ENCODE measurements at places on chromosomes 11 and 22.

DNA sequence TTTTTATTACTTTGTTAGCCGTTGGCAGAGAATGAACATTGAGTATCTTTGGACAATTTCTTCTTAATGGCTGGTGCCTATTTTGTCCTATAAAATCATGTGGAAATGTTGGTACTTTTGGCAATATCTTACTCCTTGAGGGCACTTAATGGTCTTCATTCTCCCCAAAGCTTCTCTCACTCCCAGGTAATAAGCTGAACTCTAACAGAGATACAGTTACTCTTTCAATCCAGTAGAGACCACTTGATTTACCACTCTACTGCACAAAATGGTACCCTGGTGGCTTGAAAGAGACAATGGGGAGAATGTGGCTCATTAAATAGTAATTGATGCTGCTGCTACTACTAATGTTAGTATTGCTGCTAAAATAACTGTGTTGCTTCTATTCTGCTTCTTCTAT, 53.0 kb downstream of the MAML2 start:
- no peak for DNase-seq

DNA sequence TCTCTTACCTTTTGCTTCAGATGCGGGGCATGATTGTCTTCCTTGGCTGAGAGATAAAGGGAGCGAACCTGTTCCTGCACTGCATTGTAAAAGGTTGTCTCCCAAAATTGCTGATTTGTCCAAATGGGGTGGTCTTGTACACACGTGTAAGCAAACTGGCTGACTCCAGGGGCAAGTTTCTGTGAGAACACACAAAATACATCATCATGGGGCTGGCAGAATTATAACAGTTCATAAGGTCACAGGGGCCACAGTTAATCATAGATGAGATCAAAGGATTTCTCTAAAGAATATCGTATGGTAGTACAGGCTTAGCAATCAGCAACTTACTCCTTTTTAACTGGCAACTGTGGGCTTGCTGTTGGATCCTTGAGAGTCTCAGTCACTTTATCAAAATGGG, 194.3 kb downstream of the SWAP70 start:
- DNase-seq: no peak

- DNase-seq: no peak
These were observed 16.4 kb upstream of the DDX10 start for GRCh38 chr11:108648528-108648885.

DNA sequence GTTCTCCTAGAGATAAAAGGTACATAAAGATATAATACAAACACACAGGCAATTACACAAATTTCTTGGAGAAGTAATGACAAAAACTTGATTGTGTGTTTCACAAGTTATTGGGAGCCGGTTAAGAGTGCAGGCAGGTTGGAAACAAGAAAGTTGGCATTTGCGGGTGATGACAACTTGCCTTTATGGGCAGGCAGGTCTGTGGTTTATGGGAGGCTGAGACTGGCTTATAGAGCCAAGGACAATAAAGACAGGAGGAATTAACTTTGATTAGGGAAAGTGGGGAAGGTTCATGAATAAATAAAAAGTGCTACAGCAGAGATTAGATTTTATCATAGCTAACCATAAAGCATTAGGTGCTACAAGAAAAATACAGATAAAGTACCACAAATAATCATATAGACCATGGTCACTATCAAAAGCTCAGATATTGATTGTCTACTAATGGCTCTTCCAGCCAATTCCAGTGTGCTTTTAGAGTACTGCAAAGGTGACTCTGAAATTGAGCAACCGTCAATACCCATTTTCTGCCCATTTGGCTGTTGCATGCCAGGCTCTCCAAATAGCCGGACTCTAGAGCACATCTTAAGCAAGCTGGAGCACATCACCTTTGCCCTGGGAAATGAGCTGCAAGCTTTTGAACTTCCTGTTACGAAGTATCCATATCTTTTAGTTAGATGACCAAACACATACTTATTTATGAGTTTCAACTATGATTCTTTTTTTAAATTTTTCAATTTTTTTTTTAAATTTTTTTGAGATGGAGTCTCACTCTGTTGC, 33.9 kb upstream of the GAB2 start:
- DNase-seq: no peak

GRCh38 chr11:10480026-10480425, 25.0 kb downstream of the AMPD3 start:
- DNase-seq: no peak

- no peak for DNase-seq
These were observed 119.8 kb downstream of the CSTPP1 start for GRCh38 chr11:47056261-47056915.

DNA sequence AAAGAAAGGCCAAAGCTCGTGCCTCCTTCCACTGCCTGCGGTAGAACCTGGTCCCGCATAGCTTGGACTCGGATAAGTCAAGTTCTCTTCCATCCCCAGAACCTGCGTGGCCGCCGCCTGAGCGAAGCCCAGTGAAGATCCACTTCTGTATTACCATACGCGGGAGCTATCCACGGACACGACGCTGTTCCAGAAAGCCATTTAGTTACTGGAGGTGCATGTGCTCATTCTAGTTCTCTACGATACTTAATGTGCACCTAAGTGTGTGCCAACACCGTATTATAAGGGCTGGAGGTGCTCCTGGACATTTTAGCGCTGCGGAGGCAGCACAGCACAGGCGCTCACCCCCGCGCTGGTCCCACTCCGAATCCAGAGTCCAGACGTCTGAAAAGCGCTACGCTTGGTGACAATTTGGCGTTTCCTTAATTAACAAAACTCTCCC, 1.4 kb downstream of the WT1 start:
- DNase-seq: no peak

DNA sequence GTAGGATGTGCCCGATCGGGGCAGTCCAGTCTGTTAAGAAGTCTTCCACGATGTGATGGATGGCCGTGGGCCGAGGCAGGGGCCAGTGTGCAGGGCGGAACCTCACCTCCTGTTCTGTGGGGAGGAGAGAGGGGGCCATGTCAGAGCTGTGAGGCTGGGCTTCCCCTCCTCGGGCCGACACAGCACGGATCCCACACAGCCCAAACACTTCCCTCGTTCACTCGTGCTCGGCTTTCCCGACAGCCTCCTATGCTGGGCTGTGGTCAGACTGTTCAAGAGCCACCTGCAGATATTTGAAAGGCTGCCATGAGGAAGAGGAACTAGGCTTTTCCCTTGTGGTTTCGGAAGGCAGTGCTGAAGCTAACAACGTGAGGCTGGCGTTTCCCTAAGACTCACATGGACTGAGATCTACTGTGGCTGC, 12.3 kb upstream of the TXN2 start:
- DNase-seq: no peak

DNA sequence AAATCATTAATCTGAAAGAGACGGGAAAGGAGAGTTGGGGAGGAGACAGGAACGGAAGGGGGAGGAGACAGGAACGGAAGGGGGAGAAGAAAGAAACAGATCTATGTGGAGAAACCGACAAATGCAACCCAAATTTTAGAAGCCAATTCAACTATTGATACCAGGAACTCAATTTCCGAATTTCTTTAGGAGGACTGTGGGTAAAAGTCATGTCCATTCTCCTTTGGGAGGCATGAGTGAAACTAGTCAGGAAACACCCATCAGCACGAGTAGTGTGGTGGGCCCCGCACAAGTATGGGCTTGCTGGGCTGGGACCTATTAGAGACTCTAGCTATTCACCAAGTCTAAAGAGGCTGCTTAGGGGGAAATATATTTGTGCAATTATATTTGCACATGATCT, 18.1 kb downstream of the ANO3 start:
- no peak for DNase-seq

GRCh38 chr11:64619196-64619595, 28.2 kb downstream of the SLC22A12 start:
- DNase-seq: no peak

GRCh38 chr11:78564490-78565467, 9.9 kb downstream of the NARS2 start:
- no peak for DNase-seq

- DNase-seq: no peak
These were observed 197.4 kb downstream of the ADAMTS15 start for GRCh38 chr11:130645843-130646197.

DNA sequence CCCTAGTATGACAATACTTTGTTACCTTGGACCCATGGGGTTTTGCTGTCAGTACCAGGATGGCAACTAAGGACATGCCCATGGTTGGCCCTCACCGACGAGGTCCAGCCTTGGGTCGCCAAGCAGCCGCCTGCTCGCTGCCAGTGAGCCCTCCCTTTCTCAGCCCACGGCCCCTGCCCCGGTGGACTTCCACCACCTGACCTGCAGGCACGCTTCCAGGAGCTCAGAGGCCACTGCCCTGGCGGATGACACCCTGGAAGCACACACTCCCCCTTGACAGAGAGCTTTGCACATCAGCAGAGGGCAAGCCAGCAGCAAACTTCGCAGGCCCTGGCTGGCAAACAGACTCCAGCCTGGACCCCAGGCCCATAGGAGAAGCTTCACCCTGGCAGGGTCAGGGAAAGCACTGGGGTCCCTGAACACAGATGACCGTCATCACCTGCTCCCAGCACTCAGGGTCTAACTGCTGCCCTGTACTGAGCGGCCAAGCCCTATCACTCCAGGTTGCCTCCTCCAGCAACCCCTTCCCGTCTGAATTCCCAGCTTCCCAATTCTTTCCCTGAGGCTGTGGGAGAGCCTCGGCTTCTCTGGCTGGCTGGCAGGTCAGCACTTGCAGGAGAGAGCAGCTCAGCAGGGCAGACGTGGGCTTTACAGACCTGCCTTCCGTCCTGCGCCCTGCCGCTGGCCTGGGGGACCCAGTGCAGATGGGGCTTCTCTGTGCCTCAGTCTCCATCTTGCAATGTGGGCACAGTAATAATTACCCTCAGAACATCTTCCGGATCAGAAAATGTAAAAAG, 2.7 kb upstream of the PPARA start:
- no peak for DNase-seq

DNA sequence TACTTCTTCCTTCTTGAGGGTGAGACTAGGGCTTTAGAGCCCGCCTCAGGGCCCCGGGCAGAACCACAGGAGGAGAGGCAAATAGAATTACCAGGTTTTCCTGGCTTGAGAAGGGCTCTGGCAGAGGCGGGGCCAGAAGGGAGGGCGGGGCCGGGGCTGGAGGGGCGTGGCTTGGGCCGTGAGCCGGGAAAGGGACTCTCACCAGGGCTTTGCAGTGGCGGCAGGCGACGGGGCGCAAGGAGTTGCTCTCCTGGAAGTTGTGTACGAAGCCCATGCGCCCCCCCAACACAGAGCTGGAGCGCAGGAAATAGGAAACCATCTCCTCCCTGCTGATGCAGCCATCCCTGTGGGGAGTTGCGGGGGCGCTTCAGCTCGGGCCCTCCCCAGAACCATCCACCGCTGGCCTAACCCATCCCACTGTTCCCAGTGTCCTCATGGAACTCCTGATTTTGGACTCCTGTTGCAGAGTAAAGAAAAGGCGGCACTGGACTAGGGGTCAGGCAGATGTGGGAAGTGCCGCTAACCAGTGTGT, 6.9 kb upstream of the NRXN2 start:
- DNase-seq: no peak

DNA sequence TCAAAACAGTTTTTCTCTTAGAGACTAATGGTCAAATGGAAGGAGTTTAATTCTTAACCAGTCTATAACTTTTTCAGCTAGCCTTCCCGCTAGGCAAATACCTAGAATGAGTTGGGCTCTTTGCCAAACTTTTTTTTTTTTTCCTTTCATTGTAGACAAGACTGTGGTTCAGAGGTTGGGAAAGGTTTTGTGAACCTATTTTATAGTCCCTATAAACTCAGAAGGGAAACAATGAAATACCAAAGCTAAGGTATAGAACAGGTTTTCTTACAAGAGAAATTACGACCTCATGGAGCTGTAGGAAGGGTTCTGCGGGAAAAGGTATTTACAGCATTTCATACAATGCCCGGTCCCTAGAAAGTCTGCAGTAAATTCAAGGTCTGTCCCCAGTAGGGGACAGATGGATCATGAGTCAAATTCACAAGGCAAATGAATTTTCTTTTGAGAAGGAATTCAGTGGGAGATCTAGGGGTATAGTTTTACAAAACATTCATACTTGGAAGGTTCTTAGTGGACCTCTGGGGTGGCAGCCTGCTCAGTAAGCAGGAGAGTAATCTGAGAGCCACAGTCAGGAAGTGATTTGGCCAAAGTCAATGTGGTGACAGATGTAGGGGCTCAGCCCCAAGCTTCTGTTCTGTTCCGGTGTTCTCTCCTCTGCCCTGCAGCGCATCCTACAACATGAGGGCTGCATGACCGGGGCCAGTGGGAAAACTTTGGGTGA, 146.8 kb downstream of the DBX1 start:
- no peak for DNase-seq

DNA sequence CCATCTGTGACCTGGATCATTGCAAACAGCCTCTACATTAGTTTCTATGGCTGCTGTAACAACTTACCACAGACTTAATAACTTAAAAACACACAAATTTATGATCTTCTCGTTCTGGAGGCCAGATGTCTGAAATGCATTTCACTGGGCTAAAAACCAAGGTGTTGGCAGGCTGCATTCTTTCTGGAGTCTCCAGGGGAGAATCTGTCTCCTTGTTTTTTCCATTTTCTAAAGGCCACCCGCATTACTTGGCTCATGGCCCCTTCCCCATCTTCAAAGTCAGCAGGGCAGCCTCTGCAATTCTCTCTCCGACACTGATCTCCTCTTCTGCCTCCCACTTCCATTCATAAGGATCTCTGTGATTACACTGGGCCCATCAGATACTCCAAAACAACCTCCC, 11.6 kb downstream of the SCGB1A1 start:
- DNase-seq: no peak

- DNase-seq: no peak
These were observed 867.4 kb upstream of the API5 start for GRCh38 chr11:42444406-42444805.

GRCh38 chr11:2216400-2217064, 44.9 kb upstream of the TH start:
- no peak for DNase-seq

DNA sequence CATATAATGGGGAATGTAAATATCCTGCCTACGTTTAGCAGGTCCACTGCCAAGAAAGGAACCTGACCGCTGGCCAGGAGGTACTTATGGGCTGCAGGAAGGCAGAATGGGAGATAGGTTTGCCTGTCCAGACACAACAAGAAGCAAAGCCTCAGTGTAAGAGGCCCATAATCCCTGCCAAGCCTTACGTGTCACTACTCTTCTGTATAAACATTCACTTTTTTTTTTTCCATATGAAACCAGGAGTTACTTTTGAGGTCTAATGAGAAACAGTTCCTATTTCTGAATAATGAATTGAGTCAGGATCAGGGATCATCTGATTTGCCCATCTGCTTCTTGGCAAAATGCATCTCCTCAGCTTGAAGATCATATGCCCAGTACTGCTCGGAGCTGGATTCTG, 230.2 kb downstream of the NTM start:
- DNase-seq: no peak

DNA sequence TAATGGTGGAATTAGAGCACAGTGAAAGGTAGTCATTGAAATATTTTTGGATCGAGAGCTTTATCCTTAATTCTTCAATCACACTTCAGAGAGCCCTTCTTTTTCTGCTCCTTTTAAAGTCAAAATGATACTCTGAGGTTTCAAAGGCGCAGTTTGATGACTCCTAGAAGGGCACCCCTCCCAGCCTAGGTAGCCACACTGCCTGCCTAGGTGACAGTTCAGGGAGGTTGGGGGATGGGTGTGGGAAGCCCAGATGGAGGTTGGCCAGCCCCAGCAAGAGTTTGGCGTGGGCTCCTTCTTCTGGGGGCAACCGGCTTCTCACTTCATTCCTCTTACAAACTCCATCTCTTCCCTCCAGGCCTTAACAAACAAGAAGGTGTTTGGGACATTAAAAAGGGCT, 28.6 kb upstream of the PHF21A start:
- no peak for DNase-seq

All from stimulated activated CD8-positive, alpha-beta memory T cell treated with anti-CD3 and anti-CD28 coated beads, Interleukin-4, amount 100 ng/mL, for 4 hours (primary cell).